Fibroblast of the conjunctiva (primary cell): ENCODE measurements at places on chromosomes 1 and 21.

- DNase-seq: no peak
Observed at GRCh38 chr1:38577385-38577784, 282.2 kb downstream of the RRAGC start.

DNA sequence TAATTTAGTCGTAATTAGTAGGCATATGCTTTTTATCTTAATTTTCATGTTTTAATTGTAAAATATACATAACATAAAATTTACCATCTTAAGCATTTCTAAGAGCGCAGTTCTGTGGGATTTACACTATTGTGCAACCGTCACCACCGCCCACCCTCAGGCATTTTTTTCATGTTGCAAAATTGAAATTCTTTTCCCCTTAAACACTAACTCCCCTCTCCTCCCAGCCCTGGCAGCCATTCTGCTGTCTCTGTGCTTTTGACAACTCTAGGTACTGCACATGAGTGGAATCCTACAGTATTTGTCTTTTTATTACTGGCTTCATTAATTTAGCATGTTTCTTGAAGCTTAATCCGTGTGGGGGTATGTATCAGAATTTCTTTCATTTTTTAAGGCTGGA, 7.8 kb downstream of the PIK3CD start:
- peak; percentile 40 for DNase-seq

DNA sequence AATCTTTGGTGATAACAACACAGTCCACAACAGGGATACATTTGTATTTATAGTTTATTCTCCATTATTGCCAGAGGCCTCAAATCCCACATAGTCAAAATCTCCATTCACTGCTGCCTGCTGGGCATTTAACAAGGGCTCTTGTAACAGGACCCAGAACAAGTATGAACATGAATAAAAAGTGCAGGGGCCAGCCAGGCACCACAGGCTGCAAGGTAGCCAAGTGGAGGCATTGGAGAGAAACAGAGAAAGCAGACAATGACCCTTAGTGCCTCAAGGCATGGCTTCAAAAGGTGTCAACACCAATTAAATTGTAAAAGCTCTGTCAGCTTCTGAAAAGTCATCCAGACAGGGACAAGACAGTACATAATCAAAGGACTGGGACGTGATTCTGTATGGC, 116.8 kb downstream of the ATP6V1G3 start:
- no peak for DNase-seq

GRCh38 chr1:107599220-107599619, 365.8 kb downstream of the VAV3 start:
- no peak for DNase-seq

GRCh38 chr1:67020304-67020703, 33.6 kb downstream of the SLC35D1 start:
- no peak for DNase-seq

DNA sequence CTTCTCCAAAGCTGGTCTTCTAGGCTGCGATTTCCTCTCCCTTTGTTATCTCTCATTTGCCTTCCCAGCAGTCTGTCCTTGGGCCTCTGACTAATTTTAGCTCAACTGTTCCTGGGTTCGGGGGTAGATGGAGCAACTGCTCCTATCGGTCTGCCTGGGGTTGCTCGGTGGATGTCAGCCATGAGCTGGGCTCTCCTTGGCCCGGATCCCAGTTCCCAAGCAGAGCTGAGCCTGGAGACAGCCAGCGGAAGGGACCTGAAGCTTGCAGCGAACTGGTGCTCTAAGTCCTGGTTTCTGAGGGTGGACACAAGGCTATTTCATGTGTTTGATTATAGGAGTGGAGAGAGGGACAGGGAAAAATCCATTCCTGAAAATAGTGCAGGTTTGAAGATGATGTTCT, 423.0 kb downstream of the RPS6KC1 start:
- DNase-seq: no peak

GRCh38 chr1:165050246-165050645, 306.3 kb downstream of the LMX1A start:
- DNase-seq: no peak

- DNase-seq: no peak
Observed at GRCh38 chr1:230868736-230869385, 540 bp upstream of the C1orf198 start.

- DNase-seq: no peak
Observed at GRCh38 chr21:44724196-44724595, 12.8 kb upstream of the TSPEAR start.

DNA sequence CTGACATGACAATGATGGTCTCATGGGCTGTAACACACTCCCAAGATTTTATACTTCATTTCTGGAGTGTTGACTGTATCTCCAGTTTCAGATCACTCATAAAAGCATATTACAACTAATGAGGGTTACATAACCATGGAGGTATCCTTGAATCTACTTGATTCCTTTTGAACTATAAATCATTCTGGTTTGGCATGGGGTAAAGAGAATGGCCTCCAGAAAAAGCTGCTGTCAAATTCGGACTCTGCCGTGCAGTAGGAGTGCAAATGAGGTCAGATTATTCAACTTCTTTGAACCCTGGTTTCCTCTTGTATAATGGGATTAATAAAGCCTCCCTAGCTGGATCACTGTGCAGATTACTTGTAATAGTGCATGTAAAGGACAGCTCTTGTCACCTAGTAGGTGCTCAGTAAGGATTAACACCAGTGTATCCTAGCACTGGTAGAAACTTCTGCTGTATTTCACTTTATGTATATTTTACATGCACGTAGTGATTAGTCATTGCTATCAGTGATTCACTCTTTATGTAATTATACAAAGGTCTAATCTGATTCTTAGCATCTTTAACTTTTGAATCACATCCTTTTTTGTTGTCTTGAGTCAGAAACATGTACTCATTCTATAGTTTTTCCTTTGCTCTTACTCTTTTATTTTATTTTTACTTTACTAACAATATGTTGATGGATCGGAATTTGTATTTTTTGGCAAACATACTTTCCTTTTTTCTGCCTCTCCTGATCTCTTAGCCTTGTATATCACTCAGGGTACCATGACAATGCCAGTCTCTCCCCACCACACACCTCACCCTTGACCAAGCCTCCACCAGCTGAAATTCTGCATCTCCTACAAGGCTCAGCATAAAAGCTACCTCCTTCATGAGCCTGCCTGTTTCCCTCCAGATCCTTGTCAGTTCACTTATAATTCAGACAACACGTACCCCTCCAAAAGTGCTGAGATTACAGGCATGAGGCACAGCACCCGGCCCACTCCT, 3.2 kb downstream of the LRRC8C start:
- no peak for DNase-seq

- DNase-seq: no peak
Observed at GRCh38 chr21:38080888-38081287, 164.6 kb upstream of the KCNJ6 start.

GRCh38 chr1:218728898-218729565, 383.9 kb downstream of the TGFB2 start:
- no peak for DNase-seq

GRCh38 chr1:119898530-119898929, 2.2 kb upstream of the ADAM30 start:
- DNase-seq: no peak

DNA sequence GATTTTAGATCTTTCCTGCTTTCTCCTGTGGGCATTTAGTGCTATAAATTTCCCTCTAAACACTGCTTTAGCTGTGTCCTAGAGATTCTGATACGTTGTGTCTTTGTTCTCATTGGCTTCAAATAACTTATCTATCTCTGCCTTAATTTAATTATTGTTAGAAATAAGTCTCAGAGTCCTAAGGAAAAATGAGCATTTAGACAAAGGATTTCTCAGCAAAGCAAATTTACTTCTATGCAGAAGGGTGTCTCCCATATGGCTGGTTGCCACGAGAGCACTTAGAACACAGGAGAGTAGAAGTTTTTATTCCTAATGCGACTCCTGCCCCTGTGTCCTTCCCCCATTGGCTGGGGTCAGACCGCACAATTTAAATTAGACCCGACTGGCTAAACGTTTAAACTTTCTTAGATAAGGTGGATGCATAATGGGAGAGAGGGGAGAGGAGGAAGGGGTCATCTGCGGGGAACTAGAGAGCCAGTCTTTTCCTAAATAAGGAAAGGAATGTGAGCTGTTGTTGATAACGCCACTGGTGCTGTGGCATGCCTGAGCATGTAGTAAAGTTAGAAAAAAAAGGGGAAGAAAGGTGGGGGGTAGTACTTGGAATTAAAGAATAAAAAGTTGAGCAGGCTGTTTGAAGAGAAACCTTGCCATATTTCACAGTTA, 170.2 kb downstream of the DYRK1A start:
- no peak for DNase-seq

DNA sequence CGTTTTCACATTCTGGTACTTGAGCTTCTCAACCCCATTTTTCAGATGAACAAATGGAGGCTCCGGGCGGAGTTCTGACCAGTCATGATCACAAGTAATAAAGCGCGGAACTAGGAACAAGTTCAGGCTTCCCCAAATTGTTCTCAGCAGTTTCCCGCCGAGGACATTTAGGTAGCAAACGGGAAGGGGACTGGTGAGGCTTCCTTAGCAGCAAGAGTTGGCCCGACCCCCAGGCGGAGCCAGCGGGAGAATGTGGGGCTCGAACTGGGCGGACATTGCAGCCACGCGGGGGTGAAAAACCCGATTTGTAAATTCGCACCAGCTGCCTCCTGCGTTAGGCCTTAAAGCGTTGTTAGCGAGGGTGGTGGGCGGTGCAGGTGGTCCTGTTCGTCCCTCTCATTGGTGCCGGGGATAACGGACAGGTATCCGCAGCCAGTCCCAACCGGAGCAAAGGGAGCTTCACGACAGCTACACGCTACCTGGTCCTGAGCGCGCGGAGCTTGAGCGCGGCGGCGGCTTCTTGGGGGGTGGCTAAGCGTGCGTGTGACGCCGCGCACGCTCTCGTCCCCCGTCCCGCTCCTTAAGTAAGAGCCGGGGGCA, 15.3 kb downstream of the SEMA6C start:
- peak; percentile 67 for DNase-seq

- DNase-seq: peak; percentile 33
Observed at GRCh38 chr1:18948913-18949685, 7.4 kb downstream of the IFFO2 start.

DNA sequence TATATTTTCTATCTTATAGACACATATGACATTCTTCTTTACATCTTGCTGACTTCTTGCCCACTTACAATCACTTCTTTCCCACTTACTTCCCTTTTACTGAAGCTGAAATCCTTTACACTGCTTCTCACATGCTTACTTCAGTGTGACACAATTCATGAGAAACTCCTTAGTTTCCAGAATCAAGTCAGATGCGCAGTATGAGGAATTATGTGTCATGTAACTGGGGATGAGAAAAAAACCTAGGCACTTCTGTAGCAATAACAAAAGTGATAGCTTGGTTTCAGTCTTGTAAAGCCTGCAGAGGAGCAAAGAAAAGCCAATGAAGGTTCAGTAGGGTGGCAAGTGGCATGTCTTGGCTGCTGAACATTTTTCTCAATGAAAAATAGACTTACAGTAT, 566.2 kb upstream of the RGS18 start:
- DNase-seq: no peak

DNA sequence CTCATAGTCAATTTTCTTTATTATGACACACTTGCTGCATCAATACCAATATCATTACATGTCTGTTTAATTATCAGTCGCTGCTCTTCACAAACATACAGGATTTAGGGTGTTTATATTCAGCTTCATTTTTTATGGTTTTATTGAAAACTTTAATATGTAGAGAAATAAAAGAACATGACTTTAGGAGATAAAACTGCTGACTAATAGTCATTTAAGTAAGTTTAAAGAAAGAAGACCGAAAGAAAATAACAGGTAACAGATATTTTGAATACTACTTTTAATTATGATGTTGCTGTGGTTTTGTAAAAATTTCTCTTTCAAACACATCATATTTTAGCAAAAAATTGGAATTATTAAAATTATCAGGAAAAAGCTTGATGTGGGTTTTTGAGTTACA, 685.1 kb upstream of the BRINP3 start:
- no peak for DNase-seq

GRCh38 chr1:21160263-21160796, 16.4 kb downstream of the EIF4G3 start:
- no peak for DNase-seq

DNA sequence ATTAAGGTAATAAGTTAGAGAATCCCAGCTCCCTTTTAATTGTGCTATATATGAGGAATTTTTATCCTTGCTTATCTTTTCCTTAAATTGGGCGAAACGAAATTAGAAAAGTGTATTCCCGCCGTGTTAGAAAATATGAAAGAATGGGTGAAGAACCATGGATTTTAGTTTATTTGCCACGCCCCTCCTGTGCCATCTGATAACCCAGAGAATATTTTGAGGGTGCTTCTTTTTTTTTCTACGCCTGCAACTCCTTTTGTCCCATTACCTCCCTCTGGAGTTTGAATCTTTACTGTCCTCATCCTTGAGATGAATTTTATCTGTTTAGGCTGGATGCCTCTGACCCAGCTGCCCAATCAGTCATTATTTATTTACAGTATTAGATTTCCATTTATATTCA, 1.6 kb downstream of the TLCD4 start:
- DNase-seq: no peak

DNA sequence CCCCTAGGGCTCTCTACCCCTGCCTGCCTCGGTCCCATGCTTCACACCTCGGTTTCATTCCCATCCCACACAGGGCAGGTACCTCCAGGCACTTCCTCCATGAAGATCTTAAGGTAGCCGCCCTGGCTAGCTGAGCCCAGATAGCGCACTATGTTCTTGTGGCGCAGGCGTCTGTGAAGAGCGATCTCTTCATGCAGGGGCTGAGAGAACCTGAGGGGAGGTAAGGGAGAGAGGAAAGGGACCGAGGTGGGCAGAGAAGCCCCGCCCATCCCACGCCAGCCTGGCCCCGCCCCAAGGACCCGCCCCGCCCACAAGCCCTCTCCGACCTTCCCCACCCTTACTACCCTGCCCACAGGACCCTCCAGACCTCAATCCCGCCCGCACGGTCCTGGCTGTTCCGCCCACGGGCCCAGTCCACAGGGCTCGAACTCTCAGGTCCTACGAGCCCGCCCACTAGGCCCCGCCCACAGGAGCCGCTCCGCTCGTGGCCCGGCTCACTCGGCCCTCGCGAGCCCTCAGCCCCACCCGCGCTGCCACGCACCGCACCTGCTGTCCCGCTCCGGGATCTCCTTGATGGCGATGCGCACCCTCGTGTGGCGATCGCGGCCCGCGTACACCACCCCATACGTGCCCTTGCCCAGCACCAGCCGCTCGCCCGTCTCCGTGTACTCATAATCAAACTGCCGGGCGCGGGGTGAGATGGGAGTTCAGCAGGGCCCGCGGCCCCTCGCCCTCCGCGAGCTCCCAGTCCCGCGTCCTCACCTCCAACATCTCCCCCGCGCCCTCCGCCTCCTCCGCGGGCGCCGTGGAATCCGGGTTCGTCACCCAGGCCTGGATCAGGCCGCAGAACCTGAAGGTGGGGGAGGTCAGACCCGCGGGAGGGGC, 6.4 kb downstream of the MAP3K6 start:
- no peak for DNase-seq
